ENCODE measurements at places on chromosomes 5 and 9.

DNA sequence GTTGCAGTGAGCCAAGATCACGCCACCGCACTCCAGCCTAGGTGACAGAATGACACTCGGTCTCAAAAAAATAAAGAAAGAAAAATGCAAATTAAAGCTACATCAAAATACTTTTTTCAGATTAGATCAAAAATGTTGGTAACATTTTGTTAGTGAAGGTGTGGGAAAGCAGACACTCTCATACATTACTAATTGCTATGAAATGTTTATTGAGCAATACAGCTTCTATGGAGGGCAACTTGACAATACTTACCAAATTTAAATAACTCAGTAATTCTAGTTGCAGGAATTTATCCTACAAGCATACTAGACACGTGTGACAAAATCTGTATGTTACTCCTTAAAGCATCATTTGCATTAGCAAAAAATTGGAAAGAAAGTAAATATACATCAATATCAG is 4.1 kb downstream of the TRIM23 start:
- DNase-seq: no peak

GRCh38 chr9:137618105-137619067 is at the start of gene EHMT1:
EHMT1 (plus strand) TSS chr9:137619005; CDS start chr9:137619029, 24 bp downstream.
- peak; percentile 83 for DNase-seq

DNA sequence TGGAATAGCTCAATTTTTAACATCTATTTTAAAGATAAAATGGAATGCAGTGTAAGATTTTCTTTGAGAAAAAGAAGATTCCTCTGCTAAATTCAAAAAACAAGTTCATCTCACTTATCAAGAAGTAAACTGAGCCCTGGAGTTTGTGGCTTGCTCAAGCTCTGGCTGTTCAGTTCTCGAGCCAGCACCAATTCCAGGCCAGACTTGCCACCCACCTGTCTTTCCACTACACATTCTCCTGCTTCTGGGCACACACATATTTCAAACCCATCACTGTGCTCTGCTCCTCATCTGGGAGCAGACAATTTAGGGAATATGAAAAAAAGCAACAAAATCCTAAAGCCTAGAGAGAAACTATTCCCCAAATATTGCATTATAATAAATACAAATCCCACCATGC is 424.5 kb downstream of the ENC1 start:
- DNase-seq: no peak

DNA sequence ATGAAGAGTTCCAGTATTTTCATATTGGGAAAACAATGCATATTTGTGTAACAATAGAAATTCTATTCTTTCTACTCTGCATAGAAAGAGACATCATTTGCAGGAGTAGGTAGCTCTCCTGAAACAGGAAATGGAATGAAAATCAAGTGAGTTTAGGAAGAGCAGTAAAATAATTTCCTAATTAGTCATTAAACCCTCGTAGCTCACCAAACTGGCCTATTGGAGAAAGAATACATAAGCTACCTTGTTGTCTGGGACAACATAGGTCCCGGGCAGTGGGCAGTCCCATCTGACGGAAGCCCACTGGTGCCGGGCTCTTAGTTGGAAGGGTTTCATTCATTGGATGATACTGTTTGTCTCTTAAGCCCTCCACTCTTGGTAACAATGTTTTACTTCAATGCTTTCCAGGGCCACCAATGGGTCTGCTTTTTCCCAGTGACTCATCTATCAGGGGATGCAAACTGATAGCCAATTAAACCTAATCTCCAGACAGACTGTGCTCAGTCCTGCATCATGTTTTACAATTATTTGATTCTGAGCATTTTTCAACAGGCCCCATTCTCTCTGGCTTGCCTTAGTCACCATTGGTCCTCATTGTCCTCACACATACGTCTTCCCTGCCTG is 46.5 kb downstream of the GNA14 start:
- no peak for DNase-seq
